ENCODE measurements at places on chromosomes 5 and 9. TPM values are rescaled to one million over a fixed set of nuclear protein-coding genes. Genes with fewer than 3 reads are reported as not detected.

Gene FGD3
- not detected for total RNA-seq

Gene MRPL22
- 18.0 TPM for total RNA-seq

Gene SLC25A2
- 0.39 TPM for total RNA-seq

Gene ADRA1B
- total RNA-seq: 0.37 TPM

Gene CER1
- total RNA-seq: not detected

Gene DOLK
- 22.4 TPM for total RNA-seq

Gene FAM169A
- total RNA-seq: under 0.01 TPM

Gene BDP1
- total RNA-seq: 18.0 TPM

Gene SHC3
- 2.6 TPM for total RNA-seq

Gene PCDHGA4
- 3.5 TPM for total RNA-seq

Gene FRMPD1
- total RNA-seq: under 0.01 TPM

Gene FGF10
- under 0.01 TPM for total RNA-seq

Gene MCIDAS
- not detected for total RNA-seq

Gene POU5F2
- total RNA-seq: 1.5 TPM

Gene CCNI2
- not detected for total RNA-seq

Gene PCDHB9
- under 0.01 TPM for total RNA-seq

Gene BTNL8
- not detected for total RNA-seq

Gene OLFM1
- total RNA-seq: 6.5 TPM

Gene PAPPA
- 26.8 TPM for total RNA-seq

Gene ABO
- not detected for total RNA-seq

Gene SCGB3A2
- not detected for total RNA-seq

Gene SMIM33
- not detected for total RNA-seq

Gene IL13
- under 0.01 TPM for total RNA-seq

Gene PFN3
- 1.1 TPM for total RNA-seq

Gene TXNDC8
- total RNA-seq: not detected

Gene PCDHB7
- 0.37 TPM for total RNA-seq

Gene SPATA31D4
- not detected for total RNA-seq

Gene TSSK1B
- 0.20 TPM for total RNA-seq

Gene ZNF883
- total RNA-seq: 2.0 TPM

Gene PCDHGA6
- 2.2 TPM for total RNA-seq

Gene RAI14
- total RNA-seq: 173 TPM

Gene MYOT
- not detected for total RNA-seq

Gene GDNF
- 0.39 TPM for total RNA-seq

Gene ARID3C
- under 0.01 TPM for total RNA-seq
